ENCODE measurements at places on chromosomes 3 and 15.

GRCh38 chr3:157063926-157064325 lies 96.0 kb downstream of the CCNL1 start:
- no peak for DNase-seq

DNA sequence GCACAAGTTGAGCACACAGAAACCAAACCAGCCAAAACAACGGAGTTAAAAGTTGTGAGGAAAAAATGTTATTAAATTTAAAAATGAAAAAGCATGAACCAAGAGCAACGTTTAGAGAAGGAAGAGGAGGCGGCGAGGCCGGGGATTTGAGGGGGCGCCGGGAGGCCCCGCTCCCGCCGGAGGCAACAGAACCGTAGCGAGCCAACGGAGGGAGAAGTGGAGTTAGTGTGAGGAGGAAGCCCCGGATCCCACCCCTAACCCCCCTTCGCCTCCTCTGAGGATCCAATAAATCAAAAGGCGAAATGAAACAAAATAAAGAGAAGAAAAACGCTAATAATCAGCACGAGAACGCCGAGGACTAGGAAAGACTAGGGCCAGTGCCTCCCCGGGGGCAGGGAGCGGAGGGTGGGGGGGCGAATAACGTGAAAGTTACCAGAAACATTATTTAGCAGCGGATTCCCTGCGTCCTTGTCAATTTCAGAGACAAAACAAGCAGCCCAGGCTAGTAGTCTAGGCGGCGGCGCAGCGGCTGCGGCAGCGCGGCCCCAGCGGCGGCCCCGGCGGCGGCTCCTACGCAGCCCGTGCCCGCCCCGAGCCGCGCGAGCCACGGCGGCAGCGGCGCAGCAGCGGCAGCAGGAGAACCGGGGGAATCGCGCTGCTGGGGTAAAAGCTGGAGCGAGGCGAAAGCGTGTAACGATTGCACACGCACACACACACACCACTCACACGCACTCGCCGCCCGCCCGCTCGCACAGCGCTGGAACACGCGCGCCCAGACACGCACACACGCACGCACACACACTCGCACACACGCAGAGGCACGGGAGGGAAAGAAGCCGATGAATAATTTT lies 1.7 kb downstream of the MEIS2 start:
- DNase-seq = no peak

- no peak for DNase-seq
Observed at GRCh38 chr3:33886015-33886414, 87.6 kb downstream of the PDCD6IP start.

DNA sequence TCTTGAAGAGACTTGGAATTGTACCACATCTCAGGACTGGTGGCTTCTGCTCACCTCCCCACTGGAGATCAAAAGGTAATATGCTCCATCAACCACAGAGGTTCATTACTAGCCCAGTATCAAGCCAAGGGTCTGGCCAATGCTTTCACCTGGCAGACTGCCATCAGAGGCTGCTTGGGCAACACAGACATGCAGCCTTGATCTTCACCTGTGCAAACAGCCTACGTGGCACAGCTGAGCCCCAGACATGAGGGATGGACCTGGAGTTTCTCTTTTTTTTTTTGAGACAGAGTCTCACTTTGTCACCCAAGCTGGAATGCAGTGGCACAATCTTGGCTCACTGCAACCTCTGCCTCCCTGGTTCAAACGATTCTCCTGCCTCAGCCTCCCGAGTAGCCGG lies 105.6 kb upstream of the HES1 start:
- DNase-seq = no peak

- DNase-seq = no peak
Observed at GRCh38 chr3:24420224-24420623, 74.4 kb downstream of the THRB start.

- DNase-seq = no peak
Observed at GRCh38 chr3:34237946-34238345, 439.5 kb downstream of the PDCD6IP start.

GRCh38 chr15:53559364-53560277 lies 199.8 kb downstream of the WDR72 start:
- DNase-seq = no peak

DNA sequence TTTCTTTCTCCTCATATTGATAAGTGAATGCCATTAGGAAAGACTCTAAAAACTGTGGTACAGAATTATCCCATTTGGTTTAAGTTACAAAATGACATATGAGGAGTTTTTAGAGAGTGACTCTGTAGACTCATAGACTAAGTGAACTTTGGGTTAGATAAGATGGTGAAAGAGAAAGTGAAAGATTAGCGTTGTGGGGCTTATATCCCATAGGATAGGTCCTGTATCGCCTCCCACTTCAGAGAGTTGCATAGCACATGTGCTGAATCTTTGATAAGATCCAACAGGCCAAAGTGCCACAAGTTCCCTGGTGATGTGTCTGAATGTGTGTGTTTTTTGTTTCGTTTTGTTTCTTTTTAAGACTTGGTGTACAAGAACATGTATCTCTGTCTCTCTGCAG lies 666.9 kb downstream of the MECOM start:
- no peak for DNase-seq

DNA sequence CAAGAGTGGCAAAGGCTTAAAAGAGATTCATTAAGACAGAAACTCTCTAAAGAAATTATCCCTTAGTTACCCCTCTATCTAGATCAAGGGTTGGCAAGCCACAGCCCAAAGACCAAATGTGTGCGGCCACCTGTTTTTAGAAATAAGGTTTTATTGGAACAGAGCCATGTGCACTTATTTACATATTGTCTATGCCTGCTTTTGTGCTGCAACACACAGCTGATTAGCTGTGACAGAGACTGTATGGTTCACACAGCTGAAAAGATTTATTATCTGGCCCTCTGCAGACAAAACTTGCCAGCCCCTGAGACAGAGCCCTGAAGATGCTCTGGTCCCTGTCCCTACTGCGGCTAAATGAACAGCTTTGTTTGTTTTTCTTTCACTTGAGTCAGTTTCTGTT lies 88.1 kb downstream of the ADAMTS9 start:
- DNase-seq = no peak
